ENCODE measurements at places on chromosomes 6 and 20. TPM values are rescaled to one million over a fixed set of nuclear protein-coding genes. Genes with fewer than 3 reads are reported as not detected.
A peak's percentile ranks its signal among the peaks of the same experiment; 100 is the strongest.

GRCh38 chr6:156434795-156435190 lies 342.4 kb upstream of the ARID1B start:
- DNase-seq, result no peak

DNA sequence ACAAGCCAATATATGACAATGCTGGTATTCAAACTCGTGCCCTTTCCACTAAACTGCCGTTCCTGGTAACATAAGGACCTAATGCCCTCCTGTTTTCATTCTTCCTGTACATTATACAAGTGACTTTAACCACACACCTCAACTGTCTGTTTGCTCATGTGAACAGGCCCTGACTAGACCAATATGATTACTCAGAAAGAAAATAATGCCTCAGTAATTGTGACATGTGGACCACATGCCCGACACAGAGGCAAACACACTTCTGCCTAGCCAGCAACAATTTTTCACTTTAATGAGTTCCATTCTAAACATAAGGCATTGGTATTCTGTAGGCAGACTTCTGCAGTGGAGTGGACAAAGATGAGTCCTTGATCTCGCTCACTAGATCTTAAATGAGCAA lies 30.0 kb downstream of the SLC22A16 start:
- DNase-seq, result no peak

DNA sequence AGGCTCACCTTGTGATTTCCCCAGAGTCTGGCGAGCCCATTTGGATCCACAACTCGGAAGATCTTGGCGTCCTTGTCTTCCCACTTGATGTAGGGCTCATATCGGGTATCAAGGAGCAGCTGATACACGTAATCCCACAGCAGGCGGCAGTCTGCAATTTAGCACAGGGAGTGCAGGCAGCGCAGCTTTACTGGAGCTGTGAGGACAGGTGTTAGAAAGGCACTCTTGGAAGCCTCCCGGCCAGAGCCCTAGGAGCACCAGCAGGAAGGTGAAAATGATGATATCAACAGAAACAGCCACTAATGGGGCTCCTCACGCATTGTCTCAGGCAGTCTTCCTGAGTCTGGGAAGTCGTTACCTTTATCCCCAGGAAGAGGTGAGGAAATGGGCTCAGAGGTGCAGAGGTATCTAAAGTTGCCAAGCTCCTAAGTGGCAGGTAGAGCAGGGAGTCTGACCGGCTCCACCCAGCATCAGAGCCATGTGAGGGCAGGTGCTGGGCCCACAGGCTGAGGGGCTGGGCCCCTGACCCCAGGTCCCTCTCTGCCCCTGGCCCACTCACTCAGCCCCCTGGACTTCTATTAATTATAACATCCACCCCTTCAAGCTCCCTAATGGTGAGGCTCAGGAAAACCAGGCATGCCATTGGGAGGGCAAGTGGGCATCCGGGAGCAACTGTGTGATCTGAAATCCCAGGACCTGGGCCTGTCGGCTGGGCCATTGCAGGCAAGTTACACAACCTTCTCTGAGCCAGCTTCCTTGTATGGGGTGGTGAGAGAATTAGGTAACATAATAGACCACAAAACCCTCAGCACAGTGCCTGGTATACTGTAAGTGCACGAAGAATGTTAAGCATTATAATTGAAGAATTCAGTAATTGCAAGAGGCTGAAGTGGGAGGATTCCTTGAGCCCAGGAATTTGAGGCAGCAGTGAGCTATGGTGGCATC lies 18.3 kb downstream of the ETV7 start:
- no peak for DNase-seq

DNA sequence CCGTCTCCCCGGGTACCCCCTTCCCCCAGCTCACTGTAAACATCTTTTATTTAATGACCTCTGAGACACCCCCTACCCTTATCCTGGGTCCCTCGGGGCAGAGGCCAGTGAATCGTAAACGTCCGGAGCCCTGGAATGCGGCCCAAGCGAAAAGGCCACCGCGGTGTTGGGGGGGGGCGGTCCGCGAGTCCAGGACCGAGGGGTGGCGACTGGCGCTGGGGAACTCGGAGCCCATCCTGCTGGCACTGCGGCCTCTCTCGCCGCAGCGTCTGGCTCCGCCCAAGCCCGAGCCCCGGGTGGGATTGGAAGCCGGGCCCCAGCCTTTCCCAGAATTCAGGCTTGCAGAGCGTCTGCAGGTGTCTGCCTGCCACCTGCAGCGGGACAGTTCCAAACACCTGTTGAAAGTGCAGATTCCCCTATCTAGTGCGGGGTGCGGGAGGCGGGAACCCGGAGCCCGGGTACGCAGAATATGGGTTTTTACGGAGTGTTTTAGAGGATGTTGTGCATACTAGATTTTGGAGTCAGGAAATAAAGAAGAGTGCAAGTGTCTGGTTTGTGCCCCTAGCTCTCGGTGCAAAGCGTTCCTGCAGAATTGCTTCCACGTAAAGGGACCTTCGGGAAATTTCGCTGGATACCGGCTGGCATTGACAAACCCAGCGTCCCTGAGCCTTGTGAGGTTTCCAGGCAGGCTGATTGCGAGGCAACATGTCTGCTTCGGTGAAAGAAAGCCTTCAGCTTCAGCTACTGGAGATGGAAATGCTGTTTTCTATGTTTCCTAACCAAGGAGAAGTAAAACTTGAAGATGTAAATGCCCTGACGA lies 800 bp downstream of the RWDD2A start:
- DNase-seq, result peak; percentile 53

SRSF6 gene
- polyA plus RNA-seq, result 113 TPM

HSPA1L gene
- polyA plus RNA-seq, result 1.2 TPM

All from A549 (cell line).